Activated CD4-positive, alpha-beta memory T cell treated with anti-CD3 and anti-CD28 coated beads for 36 hours (primary cell): ENCODE measurements at places on chromosomes 7 and 10. TPM values are rescaled to one million over a fixed set of nuclear protein-coding genes. Genes with fewer than 3 reads are reported as not detected.

- DNase-seq: no peak
Observed at GRCh38 chr7:105399043-105399725, 10.5 kb upstream of the SRPK2 start.

DNA sequence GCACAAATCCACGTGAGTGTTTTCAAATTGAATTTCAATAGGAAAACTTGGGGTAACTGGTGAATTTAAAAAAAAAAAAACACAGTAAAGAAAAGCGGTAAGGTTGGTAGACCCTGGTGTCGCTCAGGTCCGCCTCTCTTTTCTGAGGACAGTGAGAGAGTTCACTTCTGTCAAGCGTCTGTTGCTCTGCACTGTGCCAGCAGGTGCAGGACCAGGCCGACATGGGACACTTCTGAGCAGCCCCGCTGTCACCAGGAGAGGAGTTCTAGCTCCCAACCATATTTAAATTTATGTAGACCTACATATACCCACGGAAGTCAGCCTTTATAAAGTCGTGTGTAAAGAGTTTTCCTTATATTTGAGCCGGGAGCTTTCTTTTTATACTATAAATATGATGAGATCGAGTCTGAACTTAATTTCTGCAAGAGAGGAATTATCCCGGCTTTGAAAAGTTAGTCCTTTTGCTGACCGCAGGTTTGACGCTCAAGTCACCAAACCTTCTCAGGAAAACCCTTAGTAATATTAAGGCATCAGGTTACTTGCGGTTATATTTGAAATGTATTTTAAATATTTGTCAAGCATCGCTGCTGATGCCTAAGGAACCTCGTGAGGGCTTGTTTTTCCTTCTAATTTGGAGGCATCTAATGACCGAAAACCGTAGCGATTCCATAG lies 531 bp downstream of the IKZF1 start:
- peak; percentile 73 for DNase-seq

GRCh38 chr7:151777908-151778670 lies 98.8 kb downstream of the PRKAG2 start:
- DNase-seq: no peak

- no peak for DNase-seq
Observed at GRCh38 chr7:1696671-1697498, 26.8 kb downstream of the ELFN1 start.

GRCh38 chr7:152103691-152104090 lies 78.2 kb downstream of the GALNT11 start:
- DNase-seq: no peak

DNA sequence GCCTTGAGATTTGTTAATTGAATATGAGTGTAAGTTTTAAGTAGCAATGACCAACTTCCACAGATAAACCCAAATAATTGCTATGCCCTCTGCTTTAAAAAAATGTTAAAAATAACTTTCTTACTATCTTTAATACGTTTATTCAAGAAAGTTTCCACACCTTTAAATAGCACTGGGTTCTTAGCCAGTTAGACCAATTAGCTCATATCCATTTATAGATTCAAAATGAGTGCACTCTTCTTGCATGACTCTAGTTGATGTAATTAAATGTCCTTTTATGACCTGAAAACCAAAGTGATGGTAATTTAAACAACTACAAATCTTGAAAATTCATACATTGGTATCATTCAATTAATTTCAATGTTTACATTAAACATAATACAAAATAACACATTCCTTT lies 50.8 kb upstream of the CACNA2D1 start:
- no peak for DNase-seq

DNA sequence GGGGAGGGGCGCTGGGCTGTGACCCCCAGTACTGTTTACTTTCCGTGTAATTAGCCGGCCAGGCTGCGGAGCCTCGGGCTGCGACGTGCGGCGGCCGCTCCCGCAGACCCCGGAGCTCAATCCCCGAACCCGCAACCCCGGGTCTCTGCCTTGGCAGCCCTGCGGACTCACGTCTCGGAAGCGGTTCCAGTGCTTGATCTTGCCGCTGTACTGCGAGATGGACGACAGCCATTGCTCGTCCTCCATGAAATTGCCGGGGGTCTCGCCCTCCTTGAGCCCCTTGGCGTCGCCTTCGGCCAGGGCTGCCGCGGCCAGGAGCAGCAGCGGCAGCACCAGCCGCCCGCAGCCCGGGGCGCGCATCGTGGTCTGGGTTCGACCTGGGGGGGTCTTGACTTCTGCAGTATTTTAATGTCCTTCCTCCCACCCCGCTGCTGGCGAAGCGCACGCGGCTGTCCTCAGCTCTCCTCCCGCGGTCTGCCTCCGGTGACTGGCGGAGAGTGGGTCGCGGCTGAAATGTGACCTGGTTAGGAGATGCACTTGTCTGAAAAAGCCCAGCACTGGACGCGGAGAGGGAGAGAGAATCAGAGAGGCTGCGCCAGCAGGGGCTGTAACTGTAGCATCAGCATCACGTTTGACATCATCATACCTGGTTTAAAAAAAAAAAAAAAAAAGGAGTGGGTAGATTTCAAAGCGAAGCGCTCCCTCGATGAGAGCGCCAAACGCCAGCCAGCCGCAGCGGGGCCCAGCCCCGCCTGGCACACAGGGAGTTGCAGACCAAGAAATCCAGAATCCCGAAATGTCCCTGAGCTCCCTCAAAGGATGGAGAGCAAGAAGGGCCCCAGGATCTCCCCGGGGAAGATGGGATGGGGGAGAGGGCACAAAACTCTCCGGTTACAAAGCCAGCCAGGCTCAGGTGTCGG lies at the start of gene SPOCK2:
SPOCK2 (minus strand) TSS at position 583 of the 920 bp plus-strand sequence; CDS start at position 360, 223 bp downstream.
- DNase-seq: peak; percentile 83

DNA sequence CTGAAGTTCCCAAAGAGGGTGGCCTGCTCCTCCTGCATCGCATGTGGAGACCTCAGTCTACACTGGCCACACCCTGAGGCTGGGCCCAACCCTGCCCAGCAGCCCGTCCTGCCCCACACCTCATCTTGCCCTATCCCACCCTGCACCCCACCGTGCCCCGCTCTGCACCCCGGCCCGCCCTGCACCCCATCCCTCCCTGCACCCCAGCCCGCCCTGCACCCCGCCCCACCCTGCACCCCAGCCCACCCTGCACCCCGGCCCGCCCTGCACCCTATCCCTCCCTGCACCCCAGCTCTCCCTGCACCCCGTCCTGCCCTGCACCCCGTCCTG lies 14.5 kb downstream of the VENTX start:
- DNase-seq: no peak

- peak; percentile 47 for DNase-seq
Observed at GRCh38 chr10:63720072-63720537, 198.9 kb downstream of the REEP3 start.

GRCh38 chr10:1048349-1048731 lies 579 bp downstream of the IDI1 start:
- DNase-seq: peak; percentile 76

- DNase-seq: no peak
Observed at GRCh38 chr7:84251277-84251781, 56.7 kb upstream of the SEMA3A start.

GRCh38 chr7:12210179-12211053 lies 678 bp upstream of the TMEM106B start:
- no peak for DNase-seq

DNA sequence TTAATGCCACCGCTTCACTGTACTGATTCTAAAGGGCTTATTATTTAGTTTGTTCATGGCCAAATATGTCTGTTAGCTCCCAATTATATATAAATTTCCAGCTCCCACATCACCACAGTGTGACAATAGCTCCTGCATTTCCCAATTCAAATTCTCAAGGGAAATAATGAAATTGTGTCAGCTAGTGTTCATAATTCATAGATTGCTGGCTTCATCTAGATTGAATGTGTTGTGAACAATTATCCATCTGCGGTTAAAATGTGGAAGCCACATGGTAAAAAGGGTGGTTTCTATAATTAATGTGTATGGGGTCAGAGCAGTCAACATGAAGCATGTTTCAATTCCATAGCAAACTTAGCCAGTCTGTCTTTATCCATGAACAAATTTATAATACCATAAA lies 154.3 kb downstream of the SEMA3E start:
- no peak for DNase-seq

- DNase-seq: no peak
Observed at GRCh38 chr10:2813286-2813685, 254.1 kb upstream of the PFKP start.

GRCh38 chr10:80187060-80187459 lies 18.3 kb downstream of the ANXA11 start:
- no peak for DNase-seq

GRCh38 chr7:150365194-150365593 lies 3.4 kb upstream of the REPIN1 start:
- no peak for DNase-seq

DNA sequence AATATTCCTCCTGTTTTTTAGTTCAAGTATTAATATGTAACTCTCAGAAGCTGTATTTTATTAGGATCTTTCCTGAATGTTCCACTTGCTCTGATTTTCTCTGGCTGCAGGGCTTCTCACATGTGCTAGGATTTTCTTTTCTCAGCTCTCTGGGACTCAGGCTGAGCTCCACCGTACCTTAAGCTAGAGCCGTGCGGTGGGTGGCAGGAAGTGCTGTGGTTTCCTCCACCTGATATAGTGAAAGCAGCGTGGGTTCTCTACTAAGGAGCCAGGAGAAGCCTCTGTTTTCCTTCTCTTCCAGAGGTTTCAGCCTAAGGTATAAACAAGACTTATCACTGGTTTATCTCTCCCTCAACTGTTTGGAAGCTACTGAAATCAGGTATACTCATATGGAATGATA lies 433.6 kb downstream of the NRG3 start:
- no peak for DNase-seq

DNA sequence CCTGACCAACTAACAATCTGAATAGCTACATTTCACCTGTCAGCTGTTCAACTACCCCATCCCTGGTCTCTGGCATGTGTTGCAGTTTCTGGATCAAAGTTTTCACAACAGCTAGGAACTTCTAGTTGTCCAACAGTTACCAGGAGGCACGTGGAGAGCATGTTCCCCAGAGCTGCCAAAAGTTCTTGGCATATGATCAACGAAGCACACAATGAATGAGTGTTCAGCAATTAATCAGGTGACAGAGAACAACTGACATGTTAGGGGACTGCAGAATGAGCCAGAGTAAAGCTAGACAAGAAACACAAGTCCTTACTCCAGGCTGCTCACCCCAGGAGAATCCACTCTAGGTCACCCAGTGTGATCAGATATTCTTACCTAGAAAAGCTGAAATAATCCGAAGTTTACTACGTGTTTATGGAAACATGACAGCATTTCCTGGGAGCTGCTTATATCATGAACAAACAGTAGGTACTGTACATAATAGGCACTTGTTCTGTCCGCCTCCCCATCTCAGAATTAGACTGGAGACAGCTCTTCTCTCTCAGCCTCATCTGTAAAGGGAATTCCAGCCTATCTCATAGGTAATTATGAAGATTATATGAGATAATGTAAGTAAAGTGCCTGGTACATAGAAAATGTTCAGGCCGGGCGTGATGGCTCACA lies 50.6 kb downstream of the ZNF438 start:
- DNase-seq: no peak

DNA sequence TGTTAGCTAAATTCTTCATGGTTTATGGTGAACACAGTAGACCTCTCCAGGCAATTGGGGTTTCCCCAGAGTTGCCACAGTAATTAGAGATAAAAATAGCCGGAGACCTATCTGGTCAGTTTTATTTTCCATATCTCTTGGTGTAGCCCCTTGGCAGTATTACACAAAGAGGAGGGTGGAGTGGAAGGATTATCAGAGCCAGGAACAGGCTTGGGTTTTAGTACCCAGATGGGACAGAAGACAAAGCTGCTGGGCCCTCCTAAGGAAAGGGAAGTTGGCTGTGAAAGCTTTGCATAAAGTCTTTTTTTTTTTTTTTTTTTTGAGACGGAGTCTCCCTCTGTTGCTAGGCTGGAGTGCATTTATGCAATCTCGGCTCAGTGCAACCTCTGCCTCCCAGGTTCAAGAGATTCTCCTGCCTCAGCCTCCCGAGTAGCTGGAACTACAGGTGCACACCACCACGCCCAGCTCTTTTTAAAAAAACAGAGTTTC lies 9.7 kb downstream of the ZSCAN21 start:
- DNase-seq: no peak

DNA sequence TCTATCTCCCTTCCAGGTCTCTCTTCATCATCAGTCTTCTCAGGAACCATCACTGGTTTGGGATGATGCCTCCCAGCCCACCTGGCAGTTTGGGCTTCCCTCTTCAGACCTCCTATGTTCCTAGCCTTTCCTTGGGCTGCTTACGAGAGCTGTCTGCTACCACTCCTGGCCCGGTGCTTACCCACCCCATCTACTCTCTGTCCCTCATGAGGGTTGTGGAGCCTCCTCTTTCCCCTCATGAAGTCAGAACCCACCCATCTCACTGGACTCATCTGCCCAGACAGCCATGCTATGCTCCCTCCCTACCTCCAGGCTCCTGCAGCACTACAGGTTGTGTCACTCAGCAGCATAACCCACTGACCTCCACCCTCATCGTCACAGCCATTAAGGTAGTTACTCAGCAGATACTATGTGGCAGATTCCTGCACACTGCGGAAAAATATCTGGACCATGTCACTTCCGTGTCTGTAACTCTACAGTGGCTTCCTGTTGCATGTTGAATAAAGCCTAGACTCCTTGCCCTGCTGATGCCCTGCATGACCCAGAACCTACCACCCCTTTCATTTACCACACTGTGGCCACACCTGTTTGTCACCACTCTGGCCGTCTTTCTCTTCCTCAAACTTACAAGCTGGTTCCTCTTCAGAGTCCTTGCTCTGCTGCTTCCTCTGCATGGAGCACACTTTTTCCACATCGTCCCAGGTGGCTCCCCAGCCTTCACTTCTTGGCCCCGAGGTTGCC lies 2.0 kb downstream of the DBNL start:
- peak; percentile 73 for DNase-seq

GRCh38 chr7:128830231-128831177 lies at the start of gene FLNC:
TSS of gene FLNC (plus strand) at chr7:128830406. CDS start at chr7:128830638, 232 bp downstream.
- DNase-seq: peak; percentile 51

DNA sequence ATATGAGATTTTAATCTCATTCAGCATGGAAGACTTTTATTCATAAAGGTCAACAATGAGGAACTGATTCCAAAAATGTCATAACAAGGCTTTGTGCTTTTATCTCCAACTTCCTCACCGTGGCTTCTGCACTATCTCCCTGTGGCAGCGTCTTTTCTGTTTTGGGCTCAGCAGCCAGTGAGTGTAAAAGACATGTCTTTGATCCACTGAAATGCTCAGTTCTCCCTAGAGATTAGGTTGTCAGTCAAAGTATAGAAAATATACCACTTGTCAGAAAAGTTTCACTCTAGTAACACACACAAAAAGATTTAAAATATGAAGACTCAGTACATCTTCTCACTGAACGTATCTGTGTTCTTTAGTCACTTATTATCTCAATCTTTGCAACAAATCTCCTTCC lies 901.8 kb upstream of the ZWINT start:
- DNase-seq: no peak

GRCh38 chr10:61376908-61377368 lies 76.2 kb downstream of the TMEM26 start:
- no peak for DNase-seq

Gene CYP2C9
- 0.17 TPM for total RNA-seq

Gene CALHM1
- not detected for total RNA-seq

Gene INMT
- not detected for total RNA-seq

Gene DKK1
- total RNA-seq: not detected

Gene IGFBP3
- total RNA-seq: 1.9 TPM

Gene CYP26C1
- not detected for total RNA-seq

Gene CYP2C8
- total RNA-seq: not detected

Gene AQP1
- 0.62 TPM for total RNA-seq

Gene GPR26
- total RNA-seq: not detected

Gene GOLGA7B
- 0.87 TPM for total RNA-seq

Gene TET1
- total RNA-seq: 0.43 TPM
